Gastrocnemius medialis (tissue), 4 donors: ENCODE measurements at places on chromosomes 4 and X.

GRCh38 chrX:139930916-139931645, 1.8 kb downstream of the ATP11C start:
- no peak for DNase-seq

- DNase-seq: no peak
Measured at GRCh38 chr4:123304151-123304964, 92.2 kb upstream of the SPRY1 start.

DNA sequence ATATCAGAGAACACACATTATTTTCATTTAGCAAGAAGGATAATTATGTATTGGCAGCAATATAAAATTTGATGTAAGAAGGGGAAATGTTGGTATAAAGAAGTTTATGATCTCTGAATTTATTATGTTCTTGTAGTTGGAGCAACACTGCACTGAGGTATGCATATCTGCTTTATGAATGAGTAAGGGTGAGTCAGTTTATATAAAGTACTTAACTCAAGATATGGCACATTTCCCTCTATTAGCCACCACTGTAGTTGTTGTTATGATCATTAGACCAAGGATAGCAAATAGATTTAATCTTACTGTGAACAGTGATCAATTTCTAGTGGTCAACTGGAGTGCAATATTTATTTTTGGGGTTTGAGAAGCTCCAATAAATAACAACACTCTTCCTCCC, 66.6 kb downstream of the SNX25 start:
- DNase-seq: no peak

GRCh38 chr4:74920704-74921103, 12.2 kb upstream of the PARM1 start:
- no peak for DNase-seq

GRCh38 chr4:58050439-58050838, 940.3 kb upstream of the IGFBP7 start:
- no peak for DNase-seq

- DNase-seq: no peak
Measured at GRCh38 chr4:156073976-156074375, 120.3 kb upstream of the CTSO start.

DNA sequence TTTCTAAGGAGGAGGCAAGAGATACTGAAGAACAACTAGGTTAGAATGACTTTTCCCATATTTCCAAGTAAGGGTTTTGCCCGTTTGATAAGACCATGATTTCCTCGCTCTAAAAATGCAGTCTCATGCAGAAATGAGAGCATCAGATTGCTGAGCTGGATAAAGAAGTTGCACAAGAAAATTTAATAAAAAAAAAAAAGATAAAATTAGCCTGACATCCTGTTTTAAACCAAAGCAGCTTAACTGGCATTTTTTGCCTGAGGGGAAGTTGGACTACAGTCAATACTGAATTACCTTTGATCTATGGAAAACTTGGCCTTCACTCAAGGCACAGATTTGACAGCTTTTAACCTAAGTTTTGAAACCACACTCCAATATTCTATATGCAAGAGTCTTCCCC, 208.4 kb downstream of the GASK1B start:
- DNase-seq: no peak

GRCh38 chr4:87543835-87544461, 14.8 kb upstream of the SPARCL1 start:
- DNase-seq: no peak

GRCh38 chr4:113884655-113885054, 94.8 kb downstream of the ARSJ start:
- no peak for DNase-seq

DNA sequence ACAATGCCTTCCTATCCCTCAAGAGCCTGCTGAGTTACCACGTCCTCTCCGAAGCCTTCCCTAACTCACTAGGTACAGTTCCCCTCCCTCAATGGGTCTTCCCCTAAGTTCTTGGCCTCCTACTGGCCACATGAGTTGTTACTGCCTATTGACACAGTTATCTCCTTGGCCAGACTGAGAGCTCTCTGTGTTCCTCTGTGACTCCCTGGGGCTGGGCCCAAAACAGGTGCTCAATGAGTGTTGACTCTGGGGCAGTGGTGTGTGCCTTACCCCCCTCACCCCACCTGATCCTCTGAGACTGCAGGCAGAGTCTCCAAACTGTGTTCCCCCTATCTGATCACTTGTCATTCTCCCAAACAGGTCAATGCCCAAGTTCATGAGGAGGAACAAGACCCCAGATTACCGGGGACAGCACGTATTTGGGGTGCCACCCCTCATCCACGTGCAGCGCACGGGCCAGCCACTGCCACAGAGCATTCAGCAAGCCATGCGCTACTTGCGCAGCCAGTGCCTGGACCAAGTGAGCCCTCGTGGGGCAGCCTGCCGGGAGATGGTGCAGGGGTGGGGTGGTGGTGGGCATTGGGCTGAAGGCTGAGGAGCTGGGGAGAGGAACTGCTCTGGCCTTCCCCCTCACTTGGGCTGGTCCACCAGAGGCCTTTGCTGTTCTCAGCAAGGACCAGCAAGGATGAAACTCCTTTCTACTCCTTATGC, 72.6 kb downstream of the STARD8 start:
- no peak for DNase-seq

- DNase-seq: no peak
Measured at GRCh38 chr4:26589705-26590104, 5.8 kb downstream of the TBC1D19 start.

GRCh38 chr4:165758086-165758485, 115.0 kb upstream of the TLL1 start:
- DNase-seq: no peak

GRCh38 chr4:167966143-167966542, 126.2 kb upstream of the ANXA10 start:
- no peak for DNase-seq

- no peak for DNase-seq
Measured at GRCh38 chr4:76950052-76950955, 752 bp downstream of the SEPTIN11 start.

GRCh38 chr4:174808836-174809235, 20.2 kb downstream of the GLRA3 start:
- DNase-seq: no peak

GRCh38 chrX:79089896-79090584, 54.4 kb upstream of the GPR174 start:
- no peak for DNase-seq

GRCh38 chr4:87423317-87424098, 1.1 kb downstream of the NUDT9 start:
- DNase-seq: no peak

DNA sequence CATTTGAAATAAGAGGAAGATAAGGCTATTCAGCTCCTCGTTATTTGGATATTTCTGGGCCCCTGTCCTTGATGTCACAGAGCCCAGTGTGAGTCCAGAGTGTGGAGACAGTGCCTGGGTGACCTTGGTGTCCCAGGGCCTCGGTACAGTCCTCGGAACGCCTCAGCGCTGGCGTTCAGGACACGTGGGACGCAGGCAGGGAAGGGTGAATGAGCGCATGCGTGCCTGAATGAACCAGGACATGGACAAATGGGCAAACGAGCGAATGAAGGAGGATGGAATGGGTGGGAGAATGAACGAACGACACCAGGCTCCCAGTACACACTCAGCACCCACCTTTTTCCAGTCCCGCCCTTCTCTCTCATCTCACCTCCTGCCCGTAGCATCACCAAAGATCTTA, 44.2 kb downstream of the EVC start:
- DNase-seq: no peak

- no peak for DNase-seq
Measured at GRCh38 chrX:136336623-136337022, 35.9 kb downstream of the ADGRG4 start.

DNA sequence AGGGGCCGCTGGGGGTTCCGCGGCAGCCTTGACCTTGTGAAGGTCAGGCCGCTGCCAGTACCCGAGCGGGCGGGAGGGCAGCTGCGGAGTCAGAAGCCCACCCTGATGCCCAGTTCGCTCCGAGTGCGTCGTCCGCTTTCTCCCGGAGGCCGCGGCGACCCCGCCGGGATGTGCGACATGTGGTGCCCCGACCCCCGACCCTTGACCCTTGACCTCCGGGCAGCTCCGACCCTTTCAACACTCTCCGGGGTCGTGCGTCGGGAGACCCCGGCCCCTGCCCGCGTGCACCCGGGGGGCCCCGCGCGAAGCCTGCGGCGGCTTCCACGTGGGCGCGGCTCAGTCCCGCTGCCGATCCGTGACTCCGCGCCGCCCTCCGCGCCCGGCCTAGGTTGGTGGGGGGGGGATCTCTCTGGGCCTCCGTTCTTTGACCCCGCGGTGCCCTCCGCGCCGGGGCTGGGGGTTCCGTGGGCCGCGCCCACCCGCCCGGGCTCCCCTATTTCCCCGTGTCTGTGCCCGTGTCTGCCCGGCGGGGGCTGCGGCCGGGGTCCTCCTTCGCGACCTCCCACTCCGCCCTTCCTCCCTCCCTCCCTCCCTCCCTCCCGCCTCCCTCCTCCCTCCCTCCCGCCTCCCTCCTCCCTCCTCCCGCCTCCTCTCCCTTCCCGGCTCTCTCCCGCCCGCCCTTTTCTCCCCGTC, 609 bp upstream of the SLC25A6 start:
- peak; percentile 66 for DNase-seq

- no peak for DNase-seq
Measured at GRCh38 chr4:97646997-97647396, 496.3 kb downstream of the STPG2 start.

DNA sequence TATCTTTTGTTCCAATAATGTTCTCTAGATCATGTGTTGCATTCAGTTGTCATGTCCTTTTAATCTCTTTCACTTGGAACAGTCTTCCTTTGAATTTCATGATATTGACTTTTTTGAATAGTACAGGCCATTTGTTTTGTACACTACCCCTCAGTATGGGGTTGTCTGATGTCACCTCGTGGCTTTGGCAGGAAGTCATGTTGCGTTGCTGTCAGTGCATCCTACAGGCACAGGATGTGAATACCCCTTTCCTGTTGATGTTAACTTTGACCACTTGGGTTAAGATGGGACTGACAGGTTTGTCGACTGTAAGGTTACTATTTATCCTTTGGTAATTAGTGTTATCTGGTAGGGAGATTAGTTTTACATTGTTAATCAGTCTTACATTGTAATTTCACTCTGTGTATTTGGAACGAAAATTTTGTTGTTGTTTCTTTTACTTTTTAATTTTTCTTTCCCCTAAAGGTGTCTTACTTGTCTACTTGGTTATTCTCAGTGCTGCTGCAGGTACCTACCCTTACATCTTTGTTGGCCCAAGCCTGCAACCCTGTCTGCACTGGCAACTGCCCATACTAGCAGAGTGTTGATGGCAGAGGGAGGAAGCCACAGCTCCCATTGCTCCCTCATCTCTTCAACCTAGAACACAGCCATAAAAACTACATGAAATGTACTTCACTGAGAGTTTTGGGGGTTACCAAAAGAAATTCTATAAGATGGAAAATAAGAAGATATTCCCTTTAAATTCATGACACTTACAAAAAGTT, 14.7 kb upstream of the ATP8A1 start:
- no peak for DNase-seq

GRCh38 chr4:100075056-100075455, 115.2 kb downstream of the DDIT4L start:
- no peak for DNase-seq

DNA sequence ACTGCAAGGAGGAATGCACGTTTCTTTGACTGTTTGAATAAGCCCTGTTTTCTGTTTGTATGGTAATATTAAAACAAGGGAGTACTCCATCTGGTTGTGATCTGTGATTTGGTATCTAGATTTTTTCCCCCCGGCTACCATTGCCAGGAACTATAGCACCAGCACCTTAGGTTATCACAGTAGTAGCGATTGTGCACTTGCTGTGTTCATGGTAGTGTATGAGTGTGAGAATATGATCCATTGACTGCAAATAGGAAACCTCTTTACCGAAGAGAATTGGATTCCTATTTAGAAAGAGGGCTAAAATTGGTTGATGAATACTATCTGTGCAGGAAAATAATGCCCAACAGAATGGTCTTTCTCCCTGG, 69.9 kb downstream of the LARP7 start:
- DNase-seq: no peak

- DNase-seq: no peak
Measured at GRCh38 chr4:3527101-3527913, 4.9 kb downstream of the LRPAP1 start.

DNA sequence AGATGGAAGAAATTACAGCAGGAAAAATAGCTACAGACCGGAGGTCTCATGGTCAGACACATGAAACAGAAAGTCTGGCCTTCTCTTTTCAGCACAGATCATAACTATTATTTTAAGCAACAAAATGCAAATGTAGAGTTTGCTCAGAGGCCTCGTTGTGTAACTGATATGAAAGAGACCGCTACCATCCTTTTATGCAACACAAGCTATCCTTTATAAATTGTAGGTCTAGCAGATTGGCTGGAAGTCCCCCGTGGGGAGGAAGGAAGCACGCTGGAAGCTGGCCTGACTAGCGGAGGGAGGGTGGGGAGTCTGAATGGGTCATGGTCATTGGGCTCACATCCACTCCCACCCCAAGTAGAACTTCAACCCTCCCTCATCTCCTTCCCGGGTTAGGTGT, 27.7 kb downstream of the DMP1 start:
- DNase-seq: peak; percentile 6

DNA sequence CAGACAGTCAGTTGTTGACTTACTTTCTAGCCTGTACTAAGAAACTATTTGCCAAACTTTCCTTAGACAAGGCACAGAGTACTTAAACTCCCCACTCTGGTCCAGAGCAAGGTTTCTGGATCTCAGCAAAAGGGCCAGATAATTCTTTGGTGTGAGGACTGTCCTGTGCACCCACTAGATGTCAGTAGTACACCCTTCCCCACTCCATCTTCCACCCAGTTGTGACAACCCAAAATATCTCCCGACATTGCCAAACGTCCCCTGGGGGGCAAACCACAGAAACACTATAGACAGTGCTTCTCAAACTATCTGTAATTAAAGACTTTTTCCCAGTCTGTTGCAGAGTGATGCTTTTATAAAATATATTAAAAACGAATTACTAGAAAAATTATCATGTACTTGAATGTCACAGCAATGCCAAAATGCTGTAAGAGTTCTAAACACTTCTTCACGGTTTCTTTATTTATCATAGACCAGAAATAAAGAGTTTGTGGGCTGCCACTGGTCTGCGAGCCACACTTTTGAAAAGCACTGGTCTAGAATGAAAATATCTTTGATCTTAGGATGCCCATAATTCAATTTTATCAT, 203.5 kb downstream of the PRDM5 start:
- DNase-seq: no peak

DNA sequence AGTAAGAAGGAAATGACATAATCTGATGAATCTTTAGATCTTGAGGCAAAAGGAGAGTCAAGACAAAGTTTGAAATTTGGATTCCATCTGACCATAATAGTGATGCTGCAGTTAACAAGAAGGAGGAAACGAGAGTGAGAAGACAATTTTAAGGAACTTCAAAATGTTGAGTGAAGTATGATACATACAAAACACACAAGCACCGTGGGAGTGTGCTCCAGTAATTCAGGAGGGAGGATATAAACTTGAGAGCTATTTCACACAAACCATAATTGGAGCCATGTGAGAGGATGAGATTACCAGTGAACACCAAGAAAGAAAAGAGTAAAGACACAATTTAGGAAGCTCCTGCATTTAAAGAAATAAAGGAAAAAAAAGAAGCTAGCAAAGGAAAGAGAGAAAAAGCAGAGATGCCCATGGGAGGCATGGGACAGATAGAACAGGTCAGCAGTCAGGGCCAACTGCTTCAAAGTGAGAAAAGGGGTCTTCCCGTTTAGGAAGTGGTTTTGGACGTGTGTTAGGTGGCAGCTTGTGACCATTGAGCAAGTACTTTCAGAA, 150.7 kb upstream of the SLC7A11 start:
- no peak for DNase-seq

GRCh38 chrX:123731258-123731986, 1.4 kb downstream of the THOC2 start:
- no peak for DNase-seq
